ENCODE measurements at places on chromosomes 12 and 14. TPM values are rescaled to one million over a fixed set of nuclear protein-coding genes. Genes with fewer than 3 reads are reported as not detected.
A peak's percentile ranks its signal among the peaks of the same experiment; 100 is the strongest.

DNA sequence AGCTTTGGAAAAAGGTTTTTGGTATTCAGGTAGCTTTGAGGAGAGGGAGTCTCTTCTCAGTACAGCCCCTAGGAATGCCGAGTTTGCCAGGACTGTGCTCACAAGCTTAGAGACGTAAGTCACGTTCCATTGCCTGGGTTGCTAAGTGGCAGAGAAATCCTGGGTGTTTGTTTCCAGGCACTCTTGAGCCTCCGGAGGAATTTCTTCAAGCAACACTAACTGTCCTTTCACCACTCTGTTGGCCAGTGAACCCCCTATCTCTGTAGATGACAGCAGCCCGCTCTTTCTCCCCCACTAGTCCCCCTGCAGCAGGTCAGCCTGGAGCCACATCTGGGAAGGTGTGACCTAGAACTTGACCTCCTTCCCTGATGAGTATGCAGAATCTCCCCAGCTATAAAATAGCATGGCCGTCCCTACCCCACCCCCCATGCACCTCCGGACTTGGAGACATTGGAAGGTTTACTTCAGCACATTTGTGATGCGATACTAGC is 162.7 kb downstream of the ZFP36L1 start:
- DNase-seq = no peak
- H3K27me3 ChIP-seq = no peaks in the 10 kb centered on the region
- no peak overlapping the region for H3K4me3 ChIP-seq
- H3K27ac ChIP-seq = peak overlapping the region; percentile 89

- H3K27me3 ChIP-seq = no peaks in the 10 kb centered on the region
- H3K4me3 ChIP-seq = no peak overlapping the region
- H3K4me1 ChIP-seq = no peaks in the 10 kb centered on the region
Observed at GRCh38 chr14:106051796-106052195, 525.4 kb downstream of the TMEM121 start.

DNA sequence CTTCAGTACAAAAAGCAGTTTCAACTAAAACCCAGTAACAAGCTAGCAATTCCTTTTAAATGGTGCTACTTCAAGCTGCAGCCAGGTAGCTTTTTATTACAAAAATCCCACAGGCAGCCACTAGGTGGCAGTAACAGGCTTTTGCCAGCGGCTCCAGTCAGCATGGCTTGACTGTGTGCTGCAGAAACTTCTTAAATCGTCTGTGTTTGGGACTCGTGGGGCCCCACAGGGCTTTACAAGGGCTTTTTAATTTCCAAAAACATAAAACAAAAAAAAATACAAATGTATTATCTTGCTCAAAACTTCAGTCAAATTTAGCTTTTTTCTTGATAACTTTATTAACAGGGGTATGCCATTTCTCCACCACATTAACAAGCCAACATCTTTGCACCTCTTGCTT is 3.6 kb upstream of the CLEC4E start:
- no peaks in the 10 kb centered on the region for H3K36me3 ChIP-seq
- DNase-seq = peak; percentile 58
- H3K27ac ChIP-seq = no peak overlapping the region
- no peaks in the 10 kb centered on the region for H3K27me3 ChIP-seq

FAM90A1 gene
- total RNA-seq = 0.68 TPM

DNA sequence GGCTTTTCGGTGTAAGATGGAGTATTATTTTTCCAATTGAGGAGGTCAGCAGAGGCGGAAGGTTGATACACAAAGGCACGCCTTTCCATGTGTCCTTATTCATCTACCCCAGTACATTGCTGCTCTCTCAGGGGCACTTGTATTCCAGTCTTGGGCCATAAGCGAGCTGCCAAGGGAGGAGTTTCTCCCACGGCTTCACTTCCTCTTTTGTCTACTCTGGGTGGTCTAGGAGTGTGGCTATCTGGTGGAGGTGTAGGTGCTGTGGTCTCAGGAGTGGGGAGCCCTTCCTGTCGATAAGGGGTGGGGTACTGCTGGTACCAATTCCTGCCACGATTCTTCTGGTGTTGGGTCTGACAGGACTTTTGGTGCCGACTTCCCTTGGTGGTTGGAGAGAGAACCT is 73.4 kb downstream of the GAS2L3 start:
- no peaks in the 10 kb centered on the region for H3K27me3 ChIP-seq
- H3K4me3 ChIP-seq = no peak overlapping the region
- H3K4me1 ChIP-seq = no peaks in the 10 kb centered on the region
- DNase-seq = no peak

DNA sequence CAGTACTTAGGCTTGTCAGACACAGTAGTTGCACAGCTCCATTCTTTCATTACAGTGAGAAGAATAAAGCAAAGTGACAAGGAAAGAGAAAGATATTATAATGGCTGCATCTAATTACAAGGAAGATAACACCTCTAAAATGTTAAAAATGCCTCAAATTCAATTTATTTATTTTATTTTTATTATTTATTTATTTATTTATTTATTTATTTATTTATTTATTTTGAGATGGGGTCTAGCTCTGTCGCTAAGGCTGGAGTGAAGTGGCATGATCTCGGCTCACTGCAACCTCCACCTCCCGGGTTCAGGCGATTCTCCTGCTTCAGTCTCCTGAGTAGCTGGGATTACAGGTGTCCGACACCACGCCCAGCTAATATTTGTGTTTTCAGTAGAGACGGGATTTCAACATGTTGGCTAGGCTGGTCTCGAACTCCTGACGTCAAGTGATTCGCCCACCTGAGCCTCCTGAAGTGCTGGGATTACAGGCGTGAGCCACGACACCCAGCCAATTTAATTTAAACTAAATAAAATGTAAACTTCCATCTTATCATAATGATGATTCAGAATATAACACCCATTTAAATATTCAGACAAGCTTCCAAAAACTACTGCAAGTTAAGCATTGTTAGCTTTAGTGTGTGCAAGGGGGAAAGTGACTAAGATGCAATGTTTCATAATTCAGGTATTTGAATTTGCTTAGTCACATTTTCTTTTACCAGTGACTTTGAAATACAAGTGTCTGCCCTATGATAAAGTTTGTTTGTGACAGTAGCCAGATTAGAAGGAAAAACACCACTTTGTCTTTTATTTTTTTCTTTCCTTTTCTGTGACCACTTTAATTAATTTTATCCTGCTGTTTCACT is 2.4 kb upstream of the CFAP54 start:
- no peaks in the 10 kb centered on the region for H3K36me3 ChIP-seq
- no peak overlapping the region for H3K27ac ChIP-seq
- no peaks in the 10 kb centered on the region for H3K4me1 ChIP-seq
- no peak overlapping the region for H3K4me3 ChIP-seq
- DNase-seq = no peak

GRCh38 chr12:53100466-53101151 is 2.7 kb upstream of the SOAT2 start:
- no peaks in the 10 kb centered on the region for H3K36me3 ChIP-seq
- peaks cover 5% of the 10 kb centered on the region for H3K4me1 ChIP-seq
- no peak overlapping the region for H3K27ac ChIP-seq
- no peaks in the 10 kb centered on the region for H3K27me3 ChIP-seq
- no peak overlapping the region for H3K4me3 ChIP-seq

- no peaks in the 10 kb centered on the region for H3K36me3 ChIP-seq
- H3K27me3 ChIP-seq = no peaks in the 10 kb centered on the region
- DNase-seq = no peak
- no peak overlapping the region for H3K27ac ChIP-seq
- no peaks in the 10 kb centered on the region for H3K4me1 ChIP-seq
Observed at GRCh38 chr14:58697266-58697929, 59.6 kb downstream of the DACT1 start.

- H3K27ac ChIP-seq = no peak overlapping the region
- H3K4me1 ChIP-seq = no peaks in the 10 kb centered on the region
- no peak overlapping the region for H3K4me3 ChIP-seq
- no peaks in the 10 kb centered on the region for H3K36me3 ChIP-seq
- no peaks in the 10 kb centered on the region for H3K27me3 ChIP-seq
Observed at GRCh38 chr14:54778618-54779345, 123.8 kb downstream of the GCH1 start.

- H3K4me3 ChIP-seq = no peak overlapping the region
- no peak for DNase-seq
- no peaks in the 10 kb centered on the region for H3K36me3 ChIP-seq
- no peaks in the 10 kb centered on the region for H3K27me3 ChIP-seq
Observed at GRCh38 chr12:48169011-48169410, 11.7 kb upstream of the ASB8 start.

SRGAP1 gene
- total RNA-seq = 4.6 TPM

All from prostate gland (tissue), 2 donors.